ENCODE measurements at places on chromosomes 3 and 15.
A peak's percentile ranks its signal among the peaks of the same experiment; 100 is the strongest.

GRCh38 chr3:102179326-102180177 lies 255.3 kb upstream of the ZPLD1 start:
- no peak for DNase-seq

DNA sequence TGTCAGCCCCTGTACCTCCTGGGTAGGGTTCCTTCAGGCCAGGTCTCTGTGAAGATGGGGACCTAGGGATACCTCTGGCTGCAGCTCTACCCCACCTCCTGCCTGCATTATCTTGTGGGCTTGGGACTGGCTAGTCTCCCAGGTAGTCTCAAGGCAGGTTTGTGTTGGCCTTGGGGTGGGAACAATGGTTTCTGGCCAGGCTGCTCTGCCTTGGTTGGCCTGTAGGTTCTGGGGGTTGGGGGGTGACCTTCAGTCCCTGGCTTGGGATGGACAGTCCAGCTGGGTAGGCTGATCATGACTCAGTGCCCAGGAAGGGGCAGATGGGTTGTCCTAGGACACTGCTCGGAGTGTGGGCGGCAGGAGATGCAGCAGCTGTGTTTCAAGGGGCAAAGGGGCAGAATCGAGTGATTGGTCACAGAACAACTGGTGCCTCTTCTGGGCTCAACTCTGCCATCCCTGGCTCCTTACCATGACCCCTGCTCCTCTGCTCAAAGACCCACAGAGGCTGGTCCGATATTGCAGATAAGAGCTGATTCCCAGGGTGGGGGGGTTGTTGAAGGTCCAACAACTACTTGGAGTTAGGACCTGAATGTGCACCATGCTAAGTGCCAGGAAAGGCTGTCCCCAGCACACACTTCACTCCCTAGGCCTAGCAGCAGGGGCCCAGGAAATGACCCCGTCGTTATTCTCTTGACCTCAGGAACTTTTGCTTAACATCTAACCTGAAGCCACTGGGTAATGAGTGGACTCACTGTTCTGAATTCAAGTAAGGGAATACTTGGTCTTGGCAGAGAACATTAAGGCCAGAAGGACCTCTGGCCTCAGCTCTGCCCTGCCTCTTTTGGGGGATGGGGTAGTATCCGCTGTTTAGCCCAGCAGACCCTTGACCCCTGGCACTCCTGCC lies 18.1 kb upstream of the BSN start:
- no peak for DNase-seq

DNA sequence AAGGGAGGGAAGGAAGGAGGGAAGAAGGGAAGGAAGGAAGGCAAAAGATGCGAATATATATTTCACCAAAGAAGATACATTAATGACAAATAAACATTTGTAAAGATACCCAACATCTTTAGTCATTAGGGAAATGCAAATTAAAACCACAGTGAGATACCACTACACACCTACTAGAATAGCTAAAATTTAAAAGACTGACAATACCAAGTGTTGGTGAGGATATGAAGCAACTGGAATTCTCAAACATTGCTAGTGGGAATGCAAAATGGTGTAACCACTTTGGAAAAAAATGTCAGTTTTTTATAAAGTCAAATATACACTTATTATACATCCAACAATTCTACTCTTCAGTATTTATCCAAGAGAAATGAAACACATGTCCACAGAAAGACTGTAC lies 4.3 kb upstream of the COLQ start:
- no peak for DNase-seq

GRCh38 chr15:33152502-33153109 lies 41.9 kb downstream of the FMN1 start:
- no peak for DNase-seq

DNA sequence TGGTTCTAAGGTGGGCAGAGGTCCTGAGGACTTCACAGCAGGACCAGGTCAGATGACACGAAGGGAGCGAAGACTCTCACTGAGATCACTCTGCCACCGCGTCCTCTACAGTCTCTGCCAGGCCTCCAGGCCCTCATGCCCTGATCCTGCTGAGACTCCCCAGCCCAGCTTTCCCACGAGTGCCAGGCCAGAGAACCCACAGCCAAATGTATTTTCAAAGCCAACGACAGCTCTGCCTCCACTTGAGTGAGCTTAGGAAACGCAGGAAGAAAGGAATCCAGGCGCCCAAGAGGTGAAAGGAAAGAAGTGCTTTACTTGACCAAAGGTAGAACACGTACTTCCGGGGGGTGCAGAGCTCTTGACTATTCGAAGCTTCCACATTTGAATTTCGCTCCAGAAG lies 275.0 kb downstream of the XXYLT1 start:
- no peak for DNase-seq

DNA sequence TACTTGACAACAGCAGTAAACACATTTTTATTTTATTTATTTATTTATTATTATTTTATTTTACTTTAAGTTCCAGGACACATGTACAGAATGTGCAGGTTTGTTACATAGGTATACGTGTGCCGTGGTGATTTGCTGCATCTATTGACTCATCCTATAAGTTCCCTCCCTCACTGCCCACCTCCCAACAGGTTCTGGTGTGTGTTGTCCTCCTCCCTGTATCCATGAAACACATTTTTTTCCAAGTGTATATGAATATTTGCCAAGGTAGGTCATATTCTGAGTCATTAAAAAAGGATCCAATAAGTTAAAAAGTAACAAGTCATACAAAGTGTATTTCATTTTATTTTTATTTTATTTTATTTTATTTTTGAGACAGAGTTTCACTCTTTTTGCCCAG lies 567.3 kb upstream of the KCNMB2 start:
- no peak for DNase-seq

GRCh38 chr3:12507591-12508281 lies 23.5 kb downstream of the TSEN2 start:
- no peak for DNase-seq

DNA sequence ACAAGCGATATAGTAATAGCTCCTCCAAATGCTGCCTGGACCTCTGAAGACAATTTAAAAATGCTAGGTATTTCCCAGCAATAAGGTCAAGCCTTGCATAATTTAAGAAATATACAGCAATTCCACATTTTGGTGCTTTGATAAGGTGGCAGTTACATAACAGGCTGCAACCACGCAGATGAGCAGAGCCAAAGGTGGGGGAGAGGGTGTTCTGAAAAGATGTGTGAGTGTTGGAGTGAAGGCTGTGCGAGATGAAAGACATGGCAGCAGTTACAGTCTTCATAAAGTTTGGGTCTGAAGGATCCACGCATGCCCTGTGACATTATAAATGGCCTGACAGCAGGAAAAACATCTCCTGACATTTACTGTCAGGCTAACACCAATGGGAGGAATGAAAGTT lies 26.1 kb downstream of the CTDSPL start:
- no peak for DNase-seq

- peak; percentile 80 for DNase-seq
Measured at GRCh38 chr3:31981206-31982181, at the start of the genes OSBPL10 and ZNF860. Gene OSBPL10, minus strand, starts transcription at chr3:31981262. Its CDS starts 83 bp downstream, at chr3:31981179. Gene ZNF860, plus strand, starts transcription at chr3:31981750. Its CDS starts 7,330 bp downstream, at chr3:31989080.

DNA sequence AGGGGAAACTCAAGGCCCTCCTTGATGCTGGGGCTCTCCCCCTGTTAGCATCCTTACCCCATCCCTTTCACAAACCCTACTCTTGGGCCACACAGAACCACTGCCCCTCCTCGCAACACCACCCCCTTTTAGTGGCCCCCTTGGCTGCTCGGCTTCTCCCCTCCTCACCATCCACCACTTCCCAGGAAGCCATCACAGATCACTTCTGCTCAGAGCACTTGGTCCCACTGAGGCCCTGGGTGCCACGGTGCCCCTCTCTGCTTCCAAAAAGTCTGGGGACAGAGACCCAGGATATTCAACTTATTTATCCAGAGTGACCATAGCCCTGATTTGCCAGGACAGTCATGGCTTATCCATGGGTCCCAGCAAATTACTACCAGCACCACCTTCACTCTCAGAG lies 2.4 kb downstream of the RHCG start:
- no peak for DNase-seq

GRCh38 chr3:179716226-179716625 lies 63.4 kb downstream of the USP13 start:
- DNase-seq = no peak

DNA sequence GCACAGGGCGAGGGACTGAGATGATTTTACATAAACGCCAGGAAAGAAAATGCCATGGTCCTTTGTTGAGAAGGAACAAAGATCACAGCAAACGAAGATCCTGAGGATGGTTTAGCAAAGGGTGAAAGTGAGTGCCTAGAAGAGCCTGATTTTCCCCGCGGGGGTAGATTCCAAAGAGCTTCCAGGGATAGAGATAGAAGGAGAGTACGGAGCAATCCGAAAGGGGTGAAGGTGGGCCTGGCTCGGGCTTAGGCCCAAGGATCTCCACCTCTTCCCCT lies 977 bp downstream of the CDC25A start:
- DNase-seq = no peak

DNA sequence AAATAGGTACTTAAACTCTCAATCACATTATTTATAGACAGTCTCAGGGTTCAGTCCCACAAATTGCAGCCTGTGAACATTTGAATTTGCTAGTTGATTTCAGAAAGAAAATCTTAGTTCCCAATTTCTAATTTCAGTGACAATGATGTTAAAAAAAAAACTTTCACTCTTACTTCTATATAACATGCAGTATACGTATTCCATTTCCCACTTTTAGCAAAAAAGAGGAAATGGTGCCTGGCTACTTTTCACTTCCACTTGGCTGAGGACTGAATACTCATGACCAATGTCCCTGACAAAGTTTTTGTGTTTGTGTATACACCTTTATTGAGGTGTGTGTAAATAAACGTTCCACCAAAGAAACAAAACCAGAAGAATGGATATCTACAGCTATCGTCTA lies 32.1 kb upstream of the XCR1 start:
- DNase-seq = no peak

DNA sequence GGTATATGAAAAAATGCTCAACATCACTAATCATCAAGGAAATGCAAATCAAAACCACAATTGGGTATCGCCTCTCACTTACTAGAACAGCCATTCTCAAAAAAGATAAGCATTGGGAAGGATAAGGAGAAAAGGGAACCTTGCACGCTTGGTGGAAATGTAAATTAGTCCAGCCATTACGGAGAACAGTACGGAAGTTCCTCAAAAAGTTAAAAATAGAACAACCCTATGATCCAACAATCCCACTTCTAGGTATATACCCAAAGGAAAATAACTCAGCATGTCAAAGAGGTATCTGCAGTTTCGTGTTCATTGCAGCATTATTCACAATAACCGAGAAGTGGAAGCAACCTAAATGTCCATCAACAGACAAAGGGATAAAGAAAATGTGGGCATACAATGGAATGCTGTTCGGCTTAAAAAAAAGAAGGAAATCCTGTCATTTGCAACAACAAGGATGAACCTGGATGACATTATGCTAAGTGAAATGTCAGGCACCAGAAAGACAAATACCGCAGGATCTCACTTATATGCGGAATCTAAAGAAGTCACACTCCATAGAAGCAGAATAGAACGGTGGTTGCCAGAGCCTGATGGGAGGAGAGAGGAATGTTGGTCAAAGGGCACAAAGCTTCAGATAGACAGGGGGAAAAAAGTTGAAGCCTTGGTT lies 11.7 kb upstream of the CMTM7 start:
- no peak for DNase-seq

- DNase-seq = no peak
Measured at GRCh38 chr15:71145648-71146047, 30.4 kb downstream of the THSD4 start.

GRCh38 chr3:126773167-126773566 lies 69.1 kb downstream of the CHCHD6 start:
- DNase-seq = no peak

- DNase-seq = no peak
Measured at GRCh38 chr15:47529241-47529640, 188.1 kb upstream of the SEMA6D start.

DNA sequence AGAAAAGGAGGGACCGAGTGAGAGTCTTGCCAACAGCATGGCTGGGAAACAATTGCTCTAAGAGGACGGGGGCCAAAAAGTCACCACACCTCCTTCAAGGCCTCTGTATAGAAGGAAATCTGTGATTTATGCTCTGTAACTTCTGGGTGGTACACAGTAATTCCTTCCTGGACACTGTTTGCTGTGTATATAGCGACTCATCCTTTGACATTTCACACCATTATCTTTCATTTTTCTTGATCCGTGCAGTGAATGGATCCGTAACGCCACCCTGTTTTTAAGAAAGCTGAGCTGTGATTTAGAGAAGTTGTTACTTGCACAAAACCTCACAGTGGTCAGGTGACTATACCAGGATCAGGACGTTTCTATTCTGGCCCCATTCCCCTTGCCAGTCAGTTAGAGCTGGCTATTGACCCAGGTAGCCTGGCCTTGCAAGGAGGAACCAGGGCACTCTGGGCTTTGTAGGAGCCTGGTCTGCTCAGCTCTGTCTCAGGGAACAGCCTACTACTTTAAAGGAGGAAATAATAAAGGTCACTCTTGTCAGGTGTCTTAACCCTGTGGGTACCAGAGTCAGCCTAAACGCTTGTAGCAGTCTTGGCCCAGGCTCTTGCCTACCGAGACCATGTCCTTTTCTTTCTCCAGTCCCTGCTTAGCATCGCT lies 86.5 kb upstream of the MYZAP start:
- no peak for DNase-seq

- DNase-seq = no peak
Measured at GRCh38 chr3:18111796-18112232, 313.3 kb downstream of the SATB1 start.

- no peak for DNase-seq
Measured at GRCh38 chr3:107578091-107578490, 55.3 kb downstream of the BBX start.

- no peak for DNase-seq
Measured at GRCh38 chr3:101850246-101851051, 1.1 kb downstream of the NFKBIZ start.

DNA sequence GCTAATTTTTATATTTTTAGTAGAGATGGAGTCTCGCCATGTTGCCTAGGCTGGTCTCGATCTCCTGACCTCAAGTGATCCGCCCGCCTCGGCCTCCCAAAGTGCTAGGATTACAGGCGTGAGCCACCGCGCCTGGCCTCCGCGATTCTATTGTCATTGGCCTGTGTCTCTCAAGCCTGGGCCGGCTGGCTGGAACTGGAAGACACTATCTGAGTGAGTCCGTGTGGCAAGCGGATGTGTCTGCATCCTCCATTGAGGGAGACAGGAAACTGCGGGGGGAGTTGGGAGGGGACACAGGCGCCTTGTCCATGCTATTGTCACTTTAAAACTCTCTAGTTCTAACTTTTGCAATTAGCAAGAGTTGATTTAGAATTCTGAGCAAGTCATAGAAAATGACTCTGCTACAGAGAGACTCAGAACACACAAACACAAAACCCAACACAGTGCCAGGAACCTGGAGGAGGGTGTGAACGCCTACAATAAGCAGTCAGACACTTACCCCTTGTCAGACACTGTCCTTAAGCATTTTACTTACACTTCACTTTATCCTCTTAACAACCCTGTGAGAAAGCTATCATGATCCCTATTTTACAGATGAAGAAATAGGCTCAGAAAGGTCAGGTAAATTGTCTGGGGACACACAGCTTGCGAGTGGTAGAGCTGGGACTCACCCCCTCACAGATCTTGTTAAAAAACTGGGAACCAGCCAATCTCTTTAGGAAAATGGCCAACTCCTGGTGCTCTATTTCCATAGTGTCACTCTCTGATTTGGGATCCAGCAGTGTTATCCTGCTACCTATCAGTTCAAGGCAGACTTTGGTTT lies 38.7 kb downstream of the ANP32A start:
- DNase-seq = no peak

- DNase-seq = peak; percentile 71
Measured at GRCh38 chr15:29822684-29823459, 604 bp upstream of the TJP1 start.

- DNase-seq = peak; percentile 67
Measured at GRCh38 chr15:42273900-42274701, 868 bp upstream of the TMEM87A start.

All from breast epithelium (tissue), 4 donors.